ENCODE measurements at places on chromosomes 1 and 21. TPM values are rescaled to one million over a fixed set of nuclear protein-coding genes. Genes with fewer than 3 reads are reported as not detected.

The CA6 gene
- not detected for total RNA-seq

GRCh38 chr1:94399453-94399852 lies 18.7 kb upstream of the ABCD3 start:
- DNase-seq: no peak

DNA sequence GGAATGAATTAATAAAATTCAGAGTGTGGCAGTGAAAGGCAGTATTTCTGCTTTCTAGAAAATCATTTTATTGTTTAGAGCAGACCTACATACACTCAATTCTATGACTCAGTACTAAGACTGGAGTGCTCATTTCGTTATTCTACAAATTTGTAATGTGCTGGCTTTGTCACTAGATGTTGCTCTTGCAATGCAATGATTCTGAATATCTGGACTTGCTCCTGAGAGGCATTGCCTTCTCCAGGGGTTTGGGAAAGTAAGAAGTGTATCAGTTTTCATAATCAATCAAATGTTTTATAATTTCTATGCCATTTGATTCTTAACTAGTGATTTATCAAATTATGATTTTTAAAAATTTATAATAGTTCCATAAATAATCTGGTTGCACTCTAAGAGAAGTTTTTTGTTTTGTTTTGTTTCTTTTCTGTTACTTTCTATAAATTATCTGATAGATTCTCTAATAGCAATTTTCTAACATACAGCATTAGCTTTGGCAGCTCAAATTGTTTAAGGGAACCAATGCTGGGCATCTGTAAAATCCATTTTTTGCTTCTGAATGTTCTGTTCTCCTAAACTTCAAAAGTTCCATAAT lies 280.5 kb upstream of the SGIP1 start:
- peak; percentile 74 for DNase-seq

GRCh38 chr1:46487818-46488218 lies 1.8 kb upstream of the DMBX1 start:
- no peak for DNase-seq

GRCh38 chr1:78339490-78339889 lies 151.3 kb upstream of the PTGFR start:
- no peak for DNase-seq

DNA sequence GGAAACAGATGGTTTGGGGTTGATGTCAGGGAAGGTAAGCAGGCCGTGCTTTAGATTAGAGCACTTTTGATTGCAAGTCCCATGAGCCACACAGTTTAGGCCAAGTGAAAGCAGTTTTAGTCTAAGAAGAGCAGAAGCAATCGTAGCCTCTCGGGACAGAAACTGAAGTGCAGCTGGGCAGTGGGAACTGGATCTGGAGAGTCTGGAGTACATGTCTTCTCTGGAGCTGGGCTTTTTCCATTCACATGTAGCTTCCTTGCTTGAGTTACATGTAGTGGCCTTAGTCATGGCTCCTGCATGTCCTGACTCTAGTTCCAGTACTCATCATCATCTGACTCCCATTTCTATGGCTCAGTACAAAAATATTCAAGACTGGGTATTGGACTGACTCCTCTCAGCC lies 16.7 kb downstream of the CAMTA1 start:
- DNase-seq: no peak

DNA sequence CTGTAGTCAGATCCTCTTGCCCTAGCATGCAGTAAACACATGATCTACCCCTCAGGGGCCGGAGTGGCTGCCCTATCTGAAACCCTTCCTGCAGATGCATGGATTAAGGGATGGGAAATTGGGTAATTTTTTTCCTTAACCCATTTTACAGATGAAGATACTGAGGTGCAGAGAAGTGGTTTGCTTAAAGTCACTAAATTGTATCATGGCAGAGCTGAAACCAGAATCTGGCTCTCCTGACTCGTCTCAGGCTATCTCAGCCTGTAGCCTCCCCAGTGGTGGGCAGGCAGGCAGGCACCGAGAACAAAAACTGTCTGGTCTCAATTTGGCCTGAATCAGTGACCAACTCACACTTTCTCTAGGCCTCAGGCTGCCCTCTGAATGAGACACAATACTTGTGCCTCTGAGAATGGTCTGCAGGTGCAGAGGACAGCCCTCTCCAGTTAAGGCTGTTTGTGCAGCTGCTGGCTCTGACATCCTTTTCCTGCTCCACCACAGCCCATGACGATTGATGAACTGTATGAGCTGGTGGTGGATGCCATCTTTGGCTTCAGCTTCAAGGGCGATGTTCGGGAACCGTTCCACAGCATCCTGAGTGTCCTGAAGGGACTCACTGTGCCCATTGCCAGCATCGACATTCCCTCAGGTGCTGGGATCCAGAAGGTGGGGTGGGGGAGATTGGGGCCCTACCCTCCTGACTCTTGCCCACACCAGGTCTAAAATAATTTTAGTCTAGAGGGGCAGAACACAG lies 1.5 kb downstream of the NAXE start:
- DNase-seq: peak; percentile 50

All from OCI-LY7 (cell line).